ENCODE measurements at places on chromosomes 6 and 20.

- DNase-seq, result no peak
These were observed 48.6 kb upstream of the COL9A1 start for GRCh38 chr6:70351461-70351860.

- DNase-seq, result no peak
These were observed 14.1 kb downstream of the SAMD5 start for GRCh38 chr6:147522597-147522996.

GRCh38 chr6:158647501-158647900, 2.4 kb upstream of the SYTL3 start:
- no peak for DNase-seq

DNA sequence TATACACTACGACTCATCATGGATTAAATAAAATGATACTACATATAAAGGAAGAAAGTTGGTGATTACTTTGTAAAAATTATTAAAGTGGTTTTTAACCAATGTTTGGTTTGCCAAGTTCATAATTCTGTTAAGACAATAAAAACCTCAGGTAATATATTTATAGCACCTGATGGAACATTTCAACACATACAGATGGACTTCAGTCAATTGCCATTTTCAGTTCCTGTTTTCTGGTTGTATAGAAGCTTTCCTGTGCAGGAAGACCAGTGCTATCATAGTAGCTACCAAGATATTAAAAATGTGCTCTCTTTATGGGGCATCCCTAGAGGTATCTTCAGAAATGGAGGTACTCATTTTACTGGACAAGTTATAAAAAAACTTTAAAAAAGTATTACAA, 1686.4 kb downstream of the GRIK2 start:
- no peak for DNase-seq

GRCh38 chr6:89200706-89201215, 16.4 kb downstream of the GABRR1 start:
- no peak for DNase-seq

DNA sequence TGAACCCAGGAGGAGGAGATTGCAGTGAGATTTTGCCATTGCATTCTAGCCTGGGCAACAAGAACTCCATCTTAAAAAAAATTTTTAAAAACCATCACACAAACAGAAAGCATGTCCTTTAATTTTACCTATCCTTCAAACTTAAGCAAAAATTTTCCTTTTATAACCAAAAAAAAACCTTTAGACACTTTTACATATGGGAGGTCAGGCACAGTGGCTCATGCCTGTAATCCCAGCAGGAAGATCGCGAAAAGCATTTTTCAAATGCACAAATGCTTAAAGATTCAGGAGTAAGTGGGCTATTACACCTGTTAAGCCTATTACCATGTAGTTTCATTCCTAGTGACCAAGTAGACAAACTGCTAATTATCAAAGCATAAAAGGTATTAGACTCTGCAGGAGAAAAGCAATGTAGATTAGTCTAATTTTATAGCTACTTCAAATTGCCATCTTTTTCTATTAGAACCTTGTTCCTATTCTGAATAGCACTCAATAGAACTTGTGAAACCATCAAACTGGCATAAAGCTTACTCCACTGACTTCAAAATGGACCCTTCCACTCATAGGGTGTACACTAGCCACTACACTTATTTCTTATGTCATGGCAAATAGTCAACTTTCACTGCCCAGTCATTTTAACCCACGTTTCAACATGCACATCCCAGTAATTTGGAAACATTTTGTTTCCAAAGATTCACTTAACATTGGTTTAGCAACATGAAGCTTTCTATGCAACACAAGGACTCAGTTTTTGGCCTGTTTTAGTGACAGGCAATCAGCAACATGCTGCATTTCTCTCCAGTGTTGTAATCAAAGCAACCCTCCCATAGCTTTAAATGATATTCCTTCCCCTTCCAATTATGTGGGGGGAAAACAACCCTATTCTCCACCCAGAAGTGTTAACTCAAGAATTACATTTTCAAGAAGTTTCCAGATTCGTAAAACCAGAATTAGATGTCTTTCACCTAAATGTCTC, 4.0 kb downstream of the EEF1A1 start:
- DNase-seq, result no peak

GRCh38 chr6:12383448-12383847, 93.3 kb downstream of the EDN1 start:
- DNase-seq, result no peak

DNA sequence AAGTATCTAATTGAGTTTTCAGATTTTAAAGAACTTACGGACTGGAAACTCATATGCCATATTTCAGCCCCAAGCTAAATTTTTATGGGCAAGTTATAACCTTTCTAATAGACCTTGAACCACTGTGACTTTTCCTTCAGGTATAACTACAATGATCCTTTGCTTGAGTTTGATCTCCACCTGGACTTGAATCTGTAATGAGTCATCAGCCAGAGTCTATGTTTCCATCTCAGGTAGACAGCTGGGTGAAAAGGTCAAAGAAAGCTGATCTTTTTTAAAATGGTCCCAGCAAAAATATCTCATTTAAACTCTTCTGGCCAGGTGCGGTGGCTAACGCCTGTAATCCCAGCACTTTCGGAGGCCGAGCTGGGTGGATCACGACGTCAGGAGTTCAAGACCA, 88.4 kb upstream of the SGK1 start:
- DNase-seq, result no peak

Measured in epithelial cell of esophagus (primary cell).